ENCODE measurements at places on chromosomes 7 and 10. TPM values are rescaled to one million over a fixed set of nuclear protein-coding genes. Genes with fewer than 3 reads are reported as not detected.
A peak's percentile ranks its signal among the peaks of the same experiment; 100 is the strongest.

Gene DEPP1
- 15.0 TPM for total RNA-seq

Gene CCL24
- 74.3 TPM for total RNA-seq

DNA sequence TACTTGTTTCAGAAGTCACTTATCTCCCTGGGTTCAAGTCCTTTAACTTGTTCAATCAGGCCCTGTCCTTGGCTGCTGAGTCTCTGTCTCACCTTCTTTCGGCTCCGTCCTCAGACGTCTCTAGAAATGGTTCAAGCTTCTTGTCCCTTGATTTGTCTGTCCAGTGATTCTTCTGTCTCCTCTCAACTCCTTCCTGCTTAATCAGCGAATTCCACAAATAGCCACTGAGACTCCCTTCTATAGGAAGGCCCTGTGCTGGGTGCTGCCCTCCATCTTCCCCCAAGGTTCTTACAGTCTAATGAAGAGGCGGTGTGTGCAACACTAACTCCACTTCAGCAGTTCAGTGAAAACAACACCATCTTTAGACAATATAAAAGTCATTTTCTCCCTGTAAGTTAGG lies 12.7 kb downstream of the FAM241B start:
- peaks cover 51% of the 10 kb centered on the region for H3K27me3 ChIP-seq
- no peak overlapping the region for H3K27ac ChIP-seq
- H3K4me1 ChIP-seq, result no peaks in the 10 kb centered on the region
- no peak overlapping the region for H3K4me3 ChIP-seq
- no peaks in the 10 kb centered on the region for H3K36me3 ChIP-seq
- DNase-seq, result no peak

GRCh38 chr10:81873231-81873931 lies 1.6 kb upstream of the NRG3 start:
- peaks cover 22% of the 10 kb centered on the region for H3K4me1 ChIP-seq
- no peak for DNase-seq
- H3K36me3 ChIP-seq, result no peaks in the 10 kb centered on the region
- no peak overlapping the region for H3K27ac ChIP-seq

- peaks cover 5% of the 10 kb centered on the region for H3K36me3 ChIP-seq
- DNase-seq, result no peak
- H3K27ac ChIP-seq, result peak overlapping the region; percentile 49
- no peaks in the 10 kb centered on the region for H3K27me3 ChIP-seq
- no peak overlapping the region for H3K4me3 ChIP-seq
- H3K4me1 ChIP-seq, result peaks cover 18% of the 10 kb centered on the region
These were observed 160.4 kb downstream of the HDAC9 start for GRCh38 chr7:18655912-18656311.

Gene SEMA3A
- 38.0 TPM for total RNA-seq
